ENCODE measurements at places on chromosomes 16 and 17.

DNA sequence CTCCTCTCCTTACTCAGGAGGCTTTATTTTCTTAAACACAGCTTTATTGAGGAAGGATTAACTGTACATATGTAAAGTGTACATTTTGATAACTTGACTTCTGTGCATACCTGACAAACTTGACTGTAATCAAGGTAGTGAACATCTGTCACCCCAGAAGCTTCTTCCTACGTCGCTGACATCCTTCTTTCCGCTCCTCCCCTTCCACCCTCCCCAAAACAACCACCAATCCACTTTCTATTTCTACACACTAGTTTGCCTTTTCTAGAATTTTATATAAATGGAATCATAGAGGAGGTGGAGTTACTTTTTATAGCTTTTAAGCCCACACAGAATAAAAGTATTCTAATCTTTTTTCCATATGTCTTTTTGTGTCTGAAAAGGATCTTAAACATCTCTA lies 225.2 kb upstream of the RBFOX1 start:
- DNase-seq, result no peak

DNA sequence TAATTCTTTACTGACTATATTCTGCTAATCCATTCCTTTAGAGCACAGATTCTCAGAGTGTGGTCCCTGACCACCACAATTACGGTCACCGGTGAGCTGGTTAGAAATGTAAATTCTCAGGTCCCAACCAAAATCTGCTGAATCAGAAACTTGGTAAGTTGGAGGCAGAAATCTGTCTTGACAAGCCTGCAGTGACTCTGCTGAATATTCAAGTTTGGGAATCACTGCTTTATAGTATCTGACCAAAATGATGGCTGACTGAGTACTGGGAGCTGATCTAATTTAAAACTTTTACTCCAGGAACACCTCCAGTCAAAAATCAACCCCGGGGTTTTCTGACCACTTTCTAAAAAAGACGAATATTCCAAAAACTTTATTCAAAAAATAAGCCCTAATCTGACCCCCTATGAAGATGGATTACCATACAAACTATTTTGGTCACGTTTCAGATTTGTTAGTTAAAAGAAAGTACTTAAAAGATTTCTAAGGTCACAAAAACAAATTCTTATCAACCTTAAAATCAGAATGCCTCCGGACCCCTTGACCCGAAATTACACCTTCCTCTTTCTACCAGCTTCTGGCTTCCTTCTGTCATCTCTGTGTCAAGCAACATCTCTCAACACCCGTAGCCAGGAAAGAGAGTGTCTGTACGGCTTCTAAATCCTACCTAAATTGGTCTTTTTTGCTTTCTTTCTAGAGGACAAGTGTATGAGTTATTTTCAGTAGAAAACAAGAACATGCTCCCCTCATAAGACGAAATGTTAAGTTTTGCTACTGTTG lies 38.6 kb downstream of the CREBBP start:
- DNase-seq, result no peak

GRCh38 chr17:40938981-40939380 lies 1.5 kb upstream of the KRT23 start:
- DNase-seq, result no peak

- no peak for DNase-seq
Observed at GRCh38 chr16:4158143-4159093, 42.2 kb upstream of the ADCY9 start.

GRCh38 chr17:74579900-74580299 lies 12.2 kb downstream of the CD300LD start:
- DNase-seq, result no peak
